Renal cortex interstitium (tissue), 15 donors: ENCODE measurements at places on chromosomes 3 and 15.

GRCh38 chr3:55701997-55702396 is 214.9 kb upstream of the WNT5A start:
- DNase-seq, result no peak

DNA sequence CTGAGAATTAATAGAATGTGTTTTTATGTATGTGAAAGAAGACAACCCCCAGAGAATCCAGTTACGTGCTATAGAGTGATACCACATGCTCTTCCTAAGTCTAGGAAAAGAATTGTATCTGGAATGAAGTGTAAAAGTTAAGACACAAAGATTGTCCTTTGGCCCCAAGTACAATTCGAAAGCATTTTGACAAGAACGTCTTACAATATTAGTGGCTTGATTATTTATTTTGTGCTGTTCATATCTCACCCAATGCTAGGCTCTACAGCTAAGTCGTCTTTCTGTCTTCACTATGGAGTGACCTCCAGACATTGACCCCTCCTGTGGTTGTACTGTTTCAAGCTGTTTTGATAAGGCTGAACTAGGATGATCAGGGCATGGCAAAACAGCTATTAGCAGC is 345.7 kb upstream of the C2CD4B start:
- no peak for DNase-seq

DNA sequence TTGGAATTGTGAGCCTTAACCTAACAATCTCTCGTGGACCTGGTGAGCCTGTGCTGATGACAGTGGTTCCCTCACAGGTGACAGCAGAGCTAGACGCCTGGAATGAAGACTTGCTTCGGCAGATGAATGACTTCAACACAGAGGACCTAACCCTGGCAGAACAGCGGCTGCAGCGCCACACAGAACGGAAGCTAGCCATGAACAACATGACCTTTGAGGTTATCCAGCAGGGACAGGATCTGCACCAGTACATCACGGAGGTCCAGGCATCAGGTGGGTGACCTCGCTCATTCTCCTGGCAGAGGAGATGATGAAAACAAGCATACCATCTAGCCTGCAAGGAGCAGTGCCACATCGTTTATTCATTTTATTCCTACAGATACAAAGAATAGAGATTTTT is 316.9 kb upstream of the UMPS start:
- no peak for DNase-seq

GRCh38 chr3:65953301-65953812 is 85.4 kb downstream of the MAGI1 start:
- DNase-seq, result peak; percentile 33

DNA sequence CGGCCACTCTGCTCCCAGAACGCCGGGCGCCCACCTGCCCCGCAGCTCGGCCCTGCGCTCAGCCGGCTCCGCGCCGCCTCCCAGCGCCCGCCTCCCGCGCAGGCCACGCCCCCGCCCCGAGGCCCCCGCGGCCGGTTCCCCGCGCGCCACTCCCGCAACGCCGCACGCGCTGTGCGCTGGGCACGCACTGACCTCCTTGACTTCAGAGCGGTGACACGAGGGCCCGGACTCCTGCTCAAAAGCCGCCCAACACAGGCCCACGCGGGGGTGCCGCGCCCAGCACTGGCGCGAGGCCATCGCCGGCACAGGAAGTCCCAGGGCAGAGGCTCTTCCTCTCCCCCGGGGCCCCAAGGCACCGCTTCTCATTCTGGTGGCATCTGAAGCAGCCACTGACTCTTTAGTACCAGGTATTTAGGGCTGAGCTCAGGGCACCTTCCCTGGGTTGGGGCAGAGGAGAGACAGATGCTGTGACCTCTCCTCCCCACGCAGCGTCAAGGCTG is 12.4 kb downstream of the TNK2 start:
- DNase-seq, result no peak

GRCh38 chr3:73734211-73735089 is 109.7 kb upstream of the PDZRN3 start:
- no peak for DNase-seq

DNA sequence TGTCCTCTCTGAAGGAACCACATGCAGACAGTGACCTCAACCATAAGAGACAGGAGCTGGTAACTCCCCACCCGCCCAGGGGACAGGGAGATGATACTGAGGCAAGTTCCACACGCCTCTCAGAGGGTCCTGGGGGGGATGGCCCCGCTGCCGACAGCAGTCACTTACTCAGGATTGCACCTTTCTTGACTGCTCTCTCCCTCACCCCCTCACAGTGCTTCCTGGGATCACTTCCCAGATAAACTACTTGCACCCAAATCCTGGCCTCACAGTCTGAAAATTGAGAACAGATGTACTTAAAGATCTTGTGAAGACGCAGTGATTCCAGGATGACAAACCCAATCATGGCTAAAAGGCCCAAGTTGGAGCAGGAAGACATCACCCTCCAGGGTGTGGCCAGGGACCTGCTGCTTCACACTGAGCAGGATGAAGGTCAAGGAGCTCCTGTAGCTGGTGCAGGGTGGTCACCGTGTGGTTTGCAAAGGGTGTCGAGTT is 207.6 kb downstream of the ADAMTS17 start:
- DNase-seq, result no peak

GRCh38 chr3:50380405-50381085 is 21.2 kb upstream of the TMEM115 start:
- no peak for DNase-seq

GRCh38 chr3:148420242-148420641 is 277.5 kb upstream of the AGTR1 start:
- DNase-seq, result no peak

GRCh38 chr3:151145713-151146070 is 57.3 kb downstream of the GPR171 start:
- no peak for DNase-seq

GRCh38 chr3:52243791-52244628 is 1.5 kb upstream of the PPM1M start:
- no peak for DNase-seq

- no peak for DNase-seq
Measured at GRCh38 chr15:68576235-68576892, 2.4 kb upstream of the CORO2B start.

GRCh38 chr3:35200056-35200455 is 439.3 kb upstream of the ARPP21 start:
- DNase-seq, result no peak

GRCh38 chr15:92011611-92012367 is 158.3 kb downstream of the SLCO3A1 start:
- DNase-seq, result no peak

DNA sequence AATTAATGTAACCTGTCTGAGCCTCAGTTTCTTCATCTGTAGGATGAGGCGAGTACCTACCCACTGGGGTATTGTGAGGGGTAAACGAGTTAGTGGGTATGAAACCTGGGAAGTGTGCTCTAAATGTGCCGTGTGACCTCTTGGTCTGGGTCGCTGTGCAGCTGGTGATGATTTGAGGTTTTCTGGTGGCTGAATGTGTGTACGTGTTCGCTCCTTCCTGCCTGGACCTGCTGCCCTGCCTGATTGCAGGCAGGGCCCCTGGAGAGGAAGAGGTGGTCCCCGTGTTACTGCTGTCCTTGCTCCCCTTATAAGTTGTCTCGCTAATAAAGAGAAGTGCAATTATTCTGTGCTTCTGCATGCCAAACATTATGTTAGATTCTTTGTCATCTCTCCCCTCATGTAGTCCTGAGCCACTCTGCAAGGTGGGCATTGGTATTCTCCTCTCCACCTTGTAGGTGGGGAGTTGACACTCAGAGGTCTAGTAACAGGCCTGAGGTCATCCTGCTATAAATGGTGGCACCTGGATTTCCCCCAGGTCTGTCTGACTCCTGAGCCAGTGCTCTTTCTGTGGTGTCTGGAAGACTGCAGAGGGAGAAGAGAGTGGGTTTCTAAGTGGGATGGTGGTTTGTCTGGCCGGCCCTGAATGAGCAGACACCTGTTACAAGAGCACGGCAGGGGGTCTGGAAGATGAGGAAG is 15.7 kb downstream of the PDIA5 start:
- DNase-seq, result no peak

DNA sequence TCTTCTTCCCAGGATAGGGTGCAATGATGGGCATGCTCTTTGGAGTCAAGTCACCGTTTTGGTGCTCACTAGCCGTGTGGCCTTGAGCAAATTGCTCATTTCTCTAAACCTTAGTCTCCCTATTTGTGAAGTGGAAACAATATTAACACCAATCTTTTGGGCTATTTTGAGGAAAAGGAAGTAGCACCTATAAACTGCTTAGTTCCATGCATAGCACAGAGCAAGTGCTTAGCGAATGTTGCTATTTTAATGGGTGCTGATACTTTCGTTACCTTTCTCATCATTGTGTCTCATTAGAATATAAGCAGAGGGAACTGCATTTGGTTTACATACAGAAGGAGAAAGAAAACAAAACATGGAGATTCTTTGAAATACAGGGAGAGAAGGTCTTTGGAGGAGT is 66.1 kb downstream of the BOC start:
- no peak for DNase-seq

- DNase-seq, result no peak
Measured at GRCh38 chr3:175898194-175898593, 1039.1 kb downstream of the NAALADL2 start.

GRCh38 chr15:80693682-80694610 is 1.2 kb upstream of the ABHD17C start:
- no peak for DNase-seq

DNA sequence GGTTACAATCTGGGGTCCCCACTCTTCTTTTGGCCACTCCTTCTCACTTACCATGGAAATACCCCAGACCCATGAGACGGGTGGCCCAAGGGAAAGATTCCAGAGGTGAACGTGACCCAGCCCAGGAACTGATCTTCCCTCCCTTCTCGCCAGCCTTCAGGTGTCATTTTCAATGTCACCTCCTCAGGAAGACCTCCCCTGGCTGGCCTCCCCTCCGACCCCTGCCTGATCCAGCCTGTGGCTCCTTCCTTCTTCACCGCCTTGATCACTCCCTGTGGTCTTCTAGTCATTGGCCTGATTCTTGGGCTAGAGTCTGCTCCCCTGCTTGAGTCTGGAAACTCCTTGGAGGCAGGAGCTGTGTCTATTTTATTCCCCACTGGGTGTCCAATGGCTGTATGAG is 146.1 kb downstream of the SMAD6 start:
- no peak for DNase-seq

DNA sequence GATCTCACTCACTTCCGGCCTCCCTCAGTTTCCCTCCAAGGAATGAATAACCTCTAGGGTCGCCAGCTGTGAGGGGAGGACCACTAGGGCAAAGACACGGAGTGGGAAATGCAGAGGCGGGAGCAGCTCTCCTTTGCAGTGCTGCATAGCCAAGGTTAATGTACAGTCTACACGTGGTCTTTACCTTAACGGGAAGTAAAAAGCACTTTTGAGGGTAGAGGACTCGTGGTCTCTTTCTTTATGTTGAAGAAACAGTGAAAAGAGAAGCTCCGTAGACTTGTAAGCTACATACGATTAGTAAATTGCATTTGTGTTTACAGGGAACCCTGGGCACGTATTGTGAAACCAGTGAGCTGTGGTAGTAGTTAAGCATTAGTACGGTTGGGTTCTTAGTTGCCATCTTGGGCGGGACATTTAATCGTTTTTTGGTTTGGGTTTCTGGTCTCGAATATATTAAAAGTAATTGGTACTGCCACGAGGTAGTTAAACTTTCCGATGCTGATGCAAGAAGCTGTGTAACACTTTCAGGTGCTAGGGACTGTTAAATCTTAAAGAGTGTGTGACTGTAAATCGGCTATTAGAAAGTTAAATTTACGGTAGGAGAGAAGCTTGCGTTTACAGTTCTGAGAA is 828 bp downstream of the U2SURP start:
- no peak for DNase-seq

DNA sequence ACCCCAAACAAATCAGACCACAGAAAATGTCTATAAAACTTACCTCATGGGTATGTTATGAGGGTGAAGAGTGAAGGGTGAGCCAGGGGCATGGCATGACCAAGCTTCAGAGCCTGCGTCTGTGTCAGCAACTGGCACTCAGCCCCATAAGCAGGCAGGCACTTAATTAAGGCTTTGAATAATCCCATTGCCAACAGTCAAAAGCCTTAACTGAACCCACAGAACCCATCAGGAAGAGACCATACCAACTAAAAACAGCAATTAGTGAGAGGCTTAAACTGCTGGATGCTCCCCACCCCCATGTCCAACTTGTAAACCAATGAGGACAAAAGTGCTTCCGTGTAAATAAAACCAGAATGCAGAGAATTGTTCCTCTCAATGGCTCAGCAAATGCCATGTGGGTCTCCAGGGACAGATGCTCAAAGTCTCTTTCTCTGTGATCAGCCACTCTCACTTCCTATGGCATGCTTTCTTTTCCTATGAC is 126.0 kb downstream of the MYLK start:
- DNase-seq, result no peak
